ENCODE measurements at places on chromosomes 7 and 10.

GRCh38 chr7:44145969-44146911 is 5.1 kb upstream of the MYL7 start:
- DNase-seq: no peak

- DNase-seq: peak; percentile 47
Observed at GRCh38 chr7:37284805-37285231, 163.8 kb downstream of the ELMO1 start.

DNA sequence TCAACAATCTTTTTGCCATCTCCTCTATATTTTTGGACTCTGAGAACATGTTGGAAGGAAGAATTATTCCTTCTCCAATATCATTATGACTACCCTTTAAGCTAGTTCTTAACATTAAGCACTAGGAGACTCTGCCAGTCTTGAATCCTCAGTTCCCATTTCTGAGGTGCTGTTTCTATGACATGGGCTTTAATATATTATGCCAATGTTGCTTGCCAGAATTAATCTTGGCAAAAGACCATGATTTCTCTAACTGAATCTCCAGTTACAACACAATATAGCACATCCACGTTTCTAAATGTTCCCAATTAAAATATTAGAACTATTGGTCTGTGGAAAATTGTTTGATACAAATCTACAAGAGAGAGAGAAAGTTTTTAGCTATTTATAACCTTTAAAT is 250.0 kb downstream of the HGF start:
- no peak for DNase-seq

- DNase-seq: no peak
Observed at GRCh38 chr7:16708980-16709379, 44.6 kb upstream of the TSPAN13 start.

- no peak for DNase-seq
Observed at GRCh38 chr7:36884910-36885309, 160.6 kb upstream of the AOAH start.

DNA sequence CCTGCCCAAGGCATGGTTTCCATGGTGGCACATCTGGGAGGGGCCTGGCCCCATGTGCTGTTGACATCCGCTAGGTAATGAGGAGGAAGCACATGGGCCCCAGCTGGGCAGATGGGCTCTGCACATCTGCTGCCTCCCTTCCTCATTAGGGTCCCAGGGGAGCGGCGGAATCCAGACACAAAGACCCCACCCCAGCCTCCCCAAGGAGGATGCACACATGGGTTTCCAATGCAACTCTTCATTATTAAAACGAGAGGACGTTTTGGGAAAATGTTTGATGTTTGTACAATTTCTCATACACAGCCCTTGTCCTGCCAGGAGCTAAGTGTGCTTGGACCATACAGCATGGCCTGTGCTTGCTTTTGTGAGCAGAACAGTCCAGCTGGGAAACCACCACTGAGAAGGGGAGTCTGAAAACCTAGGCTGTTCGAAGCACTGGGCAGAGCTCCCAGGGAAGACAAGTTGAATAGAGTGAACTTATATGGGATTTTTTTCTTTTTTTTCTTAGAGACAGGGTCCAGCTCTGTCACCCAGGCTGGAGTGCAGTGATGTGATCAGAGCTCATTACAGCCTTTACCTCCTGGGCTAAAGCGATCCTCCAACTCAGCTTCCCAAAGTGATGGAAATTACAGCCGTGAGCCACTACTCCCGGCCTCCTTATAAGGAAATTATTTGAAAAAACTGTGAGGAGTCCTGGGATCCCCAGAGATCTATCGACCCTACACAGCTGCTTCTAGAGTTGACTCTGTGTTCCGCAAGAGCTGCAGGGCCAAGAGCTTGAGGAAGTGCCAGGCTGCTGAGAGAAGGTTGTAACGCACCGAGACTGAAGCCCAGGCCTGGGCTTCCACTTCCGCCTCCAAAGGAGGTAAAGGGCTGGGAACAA is 23.4 kb downstream of the FAM107B start:
- no peak for DNase-seq

GRCh38 chr10:125130916-125131315 is 29.4 kb downstream of the CTBP2 start:
- DNase-seq: no peak

DNA sequence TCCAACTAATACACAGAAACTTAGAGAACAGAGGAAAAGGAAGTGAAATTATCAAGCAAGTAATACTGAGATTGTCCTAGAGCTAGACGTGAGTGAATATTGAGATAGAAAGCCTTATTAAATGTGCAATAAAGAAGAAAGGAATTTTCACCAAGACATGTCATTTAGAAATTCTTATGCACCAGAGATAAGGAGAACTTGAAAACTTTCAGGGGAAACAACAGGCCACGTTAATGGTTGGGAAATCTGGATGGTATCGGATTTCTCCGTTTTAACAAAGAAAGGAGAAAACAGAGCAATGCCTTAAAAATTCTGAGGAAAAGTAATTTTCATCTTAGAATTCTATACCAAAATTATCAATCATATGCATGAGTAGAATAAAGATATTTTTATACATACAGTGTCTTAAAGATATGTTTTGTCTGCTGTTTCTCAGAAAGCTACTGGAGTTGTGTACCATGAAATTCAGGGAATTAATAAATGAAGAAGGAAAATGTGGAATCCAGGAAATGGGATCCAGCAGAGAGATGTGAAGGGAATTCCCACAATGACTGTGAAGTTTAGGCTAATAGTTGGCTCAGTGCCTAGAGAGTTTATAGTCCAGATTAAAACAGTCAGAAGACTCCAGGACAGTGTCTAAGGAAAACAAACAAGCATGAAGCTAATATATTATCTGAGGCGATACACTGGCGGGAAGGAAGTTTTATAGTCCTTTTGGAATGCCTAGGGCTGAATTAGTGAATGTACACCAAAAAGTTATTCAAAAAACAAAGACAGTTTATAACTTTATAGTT is 159.5 kb downstream of the PPP1R9A start:
- no peak for DNase-seq

DNA sequence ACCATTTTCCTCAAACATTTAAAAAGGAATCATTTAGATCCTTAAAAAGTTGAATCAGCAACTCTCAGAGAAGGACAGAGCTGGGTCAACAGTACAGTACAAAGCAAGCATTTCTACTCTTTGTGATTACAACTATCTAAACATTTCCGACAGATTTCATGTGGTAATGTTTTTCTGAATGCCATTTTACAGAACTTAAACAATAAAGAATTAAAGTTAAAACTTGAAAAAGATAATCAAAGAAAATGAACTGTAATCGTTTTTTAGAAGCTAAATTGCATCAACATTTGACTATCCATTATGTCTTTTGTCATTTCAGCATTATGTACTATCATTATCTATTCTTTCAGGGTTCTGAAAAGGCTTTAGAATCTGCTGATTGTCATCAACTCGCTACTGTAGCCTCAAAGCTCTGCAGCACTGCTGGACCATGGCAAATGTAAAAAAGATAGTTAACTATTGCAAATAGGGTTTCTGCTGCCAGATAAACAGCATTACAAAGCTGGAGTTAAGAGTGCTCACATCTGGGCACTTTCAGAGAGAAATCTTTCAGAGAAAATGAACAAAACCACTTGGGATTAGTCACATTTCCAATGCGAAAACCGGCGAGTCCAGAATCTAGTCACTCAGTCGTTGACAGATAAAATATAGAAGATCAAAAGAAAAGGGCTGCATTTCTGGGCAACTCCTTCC is 160.4 kb upstream of the LAMB4 start:
- DNase-seq: no peak

GRCh38 chr10:17001961-17002749 is 127.5 kb downstream of the CUBN start:
- DNase-seq: no peak

DNA sequence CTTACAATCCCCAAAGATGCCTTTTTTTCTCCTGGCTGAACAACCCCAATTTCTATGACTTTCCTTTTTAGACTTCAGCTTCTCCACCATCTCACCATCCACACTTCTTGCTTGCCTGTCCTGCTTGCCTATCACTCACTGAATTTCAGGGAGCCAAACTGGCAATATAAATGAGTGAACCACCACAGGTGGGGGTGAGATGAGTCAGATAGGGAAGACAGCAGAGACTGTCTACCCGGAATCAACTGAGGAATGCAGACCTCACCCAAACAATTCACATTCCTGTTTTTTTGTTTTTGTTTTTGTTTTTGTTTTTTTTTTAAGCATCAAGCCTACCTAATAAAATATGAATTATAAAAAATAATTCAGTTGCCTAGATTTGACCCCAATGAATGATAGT is 273.8 kb downstream of the NRG3 start:
- DNase-seq: no peak

DNA sequence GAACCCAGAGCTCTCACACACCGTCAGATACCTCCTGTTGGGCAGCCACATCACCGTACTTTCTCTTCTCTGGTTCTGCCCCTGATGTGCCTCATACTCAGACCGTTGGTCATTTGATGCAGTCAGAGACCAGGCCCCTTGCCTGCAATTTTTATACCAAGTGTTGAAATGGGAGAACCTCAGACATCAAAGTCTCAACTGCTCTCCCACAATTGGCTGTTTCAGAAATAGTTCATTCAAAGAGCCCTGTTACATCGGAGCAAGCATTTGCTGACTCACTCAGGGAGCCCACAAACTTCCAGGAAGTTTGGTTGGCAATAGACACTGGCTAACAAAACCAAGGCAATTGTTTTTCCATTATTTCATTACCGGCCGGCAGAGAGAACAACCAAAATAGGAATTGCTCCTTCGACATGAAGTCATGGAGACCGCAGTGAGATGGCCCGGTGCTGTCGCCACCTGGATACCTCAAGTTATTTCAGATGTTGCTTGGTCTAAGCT is 33.5 kb upstream of the ADAM12 start:
- no peak for DNase-seq

DNA sequence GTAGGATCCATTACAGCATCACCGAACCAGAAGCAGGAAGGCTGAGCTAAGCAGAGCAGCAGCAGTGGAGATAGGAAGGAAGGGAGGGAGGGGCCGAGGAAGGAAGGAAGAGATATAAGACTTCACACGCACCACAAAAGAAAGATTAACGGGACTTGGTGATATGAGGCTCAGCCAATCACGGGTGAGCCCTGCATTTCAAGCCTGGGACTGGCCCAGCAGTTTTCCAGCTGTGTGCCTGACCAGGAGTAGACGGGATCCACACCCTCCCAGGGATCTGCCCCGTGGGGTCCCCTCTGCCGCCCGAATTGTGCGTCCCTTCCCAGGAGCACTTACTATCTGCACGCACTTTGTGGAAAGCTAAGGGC is 16.2 kb downstream of the ATG9B start:
- no peak for DNase-seq

Measured in hypothalamus (tissue), 51 donors.